ENCODE measurements at places on chromosomes 12 and 14. TPM values are rescaled to one million over a fixed set of nuclear protein-coding genes. Genes with fewer than 3 reads are reported as not detected.

GRCh38 chr12:99910342-99910741 is 74.4 kb downstream of the ANKS1B start:
- DNase-seq: no peak

GRCh38 chr12:99056186-99056585 is 411.1 kb downstream of the APAF1 start:
- DNase-seq: peak; percentile 75

DNA sequence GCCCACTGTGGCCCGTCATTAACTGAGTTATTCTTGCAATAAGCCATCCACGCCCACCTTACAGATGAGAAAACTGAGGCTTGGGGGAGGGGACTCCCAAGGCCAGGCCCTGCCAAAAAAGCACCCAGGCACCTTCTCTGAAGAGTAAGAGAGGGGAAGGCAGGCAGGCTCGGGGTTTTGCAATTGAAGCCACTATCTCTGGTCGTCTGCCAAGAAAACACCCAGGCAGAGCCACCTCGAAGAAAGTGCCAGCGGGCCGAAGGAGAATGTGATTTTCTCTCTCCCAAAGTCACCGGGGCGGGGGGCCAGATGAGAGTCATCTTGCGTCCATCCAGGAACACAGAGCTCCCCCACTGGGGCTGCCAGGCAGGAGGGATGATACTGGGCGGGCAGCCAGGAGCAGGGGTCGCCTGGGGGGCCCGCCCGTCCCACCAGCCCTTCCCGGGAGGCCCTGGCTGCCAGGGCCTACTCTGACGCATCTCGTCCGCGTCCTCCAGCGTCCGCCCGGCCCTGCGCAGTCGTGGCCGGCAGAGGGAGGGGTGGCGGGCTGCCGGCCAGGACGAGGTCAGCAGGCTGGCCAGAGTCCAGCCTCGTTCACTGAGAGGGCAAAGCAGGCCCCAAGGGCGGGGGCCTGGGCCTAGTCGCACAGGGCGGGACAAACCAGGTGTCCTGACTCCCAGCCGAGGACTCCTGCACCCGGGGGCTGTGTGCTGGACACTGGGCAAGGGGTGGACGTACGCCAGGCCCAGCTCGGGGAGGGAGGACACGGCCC is 74.3 kb downstream of the RFLNA start:
- DNase-seq: peak; percentile 62

DNA sequence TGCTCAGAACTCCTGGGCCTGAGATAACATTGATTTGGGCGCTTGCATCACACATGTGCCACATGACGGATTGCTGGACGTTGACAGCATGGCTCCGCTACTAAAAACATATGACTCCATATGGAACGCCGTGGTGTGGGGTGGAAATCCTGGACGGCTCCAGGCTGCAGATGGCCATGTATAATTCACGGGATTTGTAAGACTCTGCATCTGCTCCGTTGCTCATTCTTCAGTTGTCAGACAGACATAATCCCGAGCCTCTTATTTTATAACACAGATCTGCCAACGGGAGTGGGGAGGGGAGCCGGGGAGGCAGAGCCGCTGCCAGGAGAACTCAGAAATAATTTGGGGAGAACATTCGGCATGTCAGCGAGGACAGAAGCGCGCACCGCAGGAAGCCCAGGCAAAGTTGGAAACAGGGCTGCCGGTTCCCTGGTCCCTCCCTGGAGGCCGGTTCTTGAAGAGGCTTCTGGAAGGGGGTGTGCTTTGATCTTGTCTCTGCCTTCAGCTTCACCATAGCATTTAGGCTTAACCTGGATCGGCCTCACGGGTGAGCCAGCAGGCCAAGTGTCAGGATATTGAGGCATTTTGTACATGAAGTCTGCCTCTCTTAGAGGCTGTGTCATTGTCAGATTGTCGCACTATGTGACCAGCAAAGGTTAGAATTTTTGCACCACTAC is 45.8 kb upstream of the MYL2 start:
- DNase-seq: peak; percentile 84

DNA sequence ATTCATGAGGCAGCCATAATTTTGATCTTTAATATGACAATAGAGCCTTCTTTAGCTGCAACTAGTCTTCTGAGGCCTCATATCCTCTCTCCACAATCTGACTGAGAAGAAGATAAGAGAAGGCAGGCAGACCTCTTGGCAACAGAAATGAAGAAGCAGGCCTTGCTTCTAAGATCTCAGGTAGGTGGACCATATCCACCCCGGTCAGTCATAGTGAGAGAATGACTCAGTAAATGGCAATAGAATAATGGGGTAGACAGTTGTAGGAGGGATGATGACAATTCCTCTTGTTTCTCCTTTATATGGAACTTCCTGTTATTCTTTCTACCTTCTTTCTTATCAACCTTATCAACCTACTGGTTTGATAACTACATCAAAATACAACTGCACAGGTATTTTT is 246.7 kb upstream of the G2E3 start:
- no peak for DNase-seq

GRCh38 chr12:110436231-110436630 is 13.9 kb downstream of the ARPC3 start:
- DNase-seq: no peak

PIWIL1 gene
- total RNA-seq: 0.74 TPM

- DNase-seq: no peak
These were observed 53.4 kb downstream of the CYP46A1 start for GRCh38 chr14:99737451-99737951.

HOXC4 gene
- total RNA-seq: 2.5 TPM

GRCh38 chr12:40946612-40947194 is 241.4 kb upstream of the PDZRN4 start:
- peak; percentile 71 for DNase-seq

DNA sequence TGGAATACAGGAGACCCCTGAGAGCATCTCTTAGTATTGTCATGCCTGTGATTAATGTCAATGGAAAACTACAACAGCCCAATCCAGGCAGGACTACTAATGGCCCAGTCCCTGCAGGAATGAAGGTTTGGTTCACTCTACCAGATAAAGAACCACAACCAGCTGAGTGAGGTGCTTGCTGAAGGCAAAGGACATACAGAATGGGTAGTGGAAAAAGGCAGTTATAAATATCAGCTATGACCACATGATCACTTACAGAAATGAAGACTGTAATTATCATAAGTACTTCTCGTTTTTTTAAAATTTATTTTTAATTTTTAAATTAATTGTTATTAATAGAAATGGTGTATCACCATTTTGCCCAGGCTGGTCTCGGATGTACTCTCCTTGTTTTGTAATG is 17.2 kb upstream of the LPCAT3 start:
- DNase-seq: no peak

GRCh38 chr14:100669468-100669867 is 57.2 kb upstream of the DLK1 start:
- peak; percentile 37 for DNase-seq

CATSPERB gene
- total RNA-seq: not detected

DNA sequence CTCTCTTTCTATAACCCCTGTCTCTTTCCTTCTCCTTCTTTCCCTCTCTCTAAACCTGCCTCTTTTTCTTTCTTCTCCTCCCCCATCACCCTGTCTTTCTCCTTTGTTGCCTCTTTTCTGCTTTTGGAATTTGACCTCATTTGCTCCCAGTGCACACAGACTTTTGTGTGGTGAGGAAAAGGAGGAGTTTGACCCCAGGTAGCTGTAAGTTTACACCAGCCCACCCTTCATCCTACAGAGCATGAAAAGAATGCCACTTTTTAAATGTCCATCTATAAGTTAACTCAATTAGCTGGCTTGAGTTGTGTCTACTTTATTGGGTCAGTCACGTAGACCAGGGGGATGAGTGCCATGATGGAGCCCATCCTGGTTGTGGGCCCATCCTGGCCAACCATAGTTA is 146.8 kb upstream of the SLC38A2 start:
- DNase-seq: no peak

TAS2R8 gene
- 1.6 TPM for total RNA-seq

GRCh38 chr12:131825146-131825892 is 2.9 kb upstream of the MMP17 start:
- peak; percentile 16 for DNase-seq

- DNase-seq: no peak
These were observed 22.8 kb downstream of the COX8C start for GRCh38 chr14:93369713-93370266.

ARHGDIB gene
- not detected for total RNA-seq

RTL1 gene
- not detected for total RNA-seq

KRT5 gene
- not detected for total RNA-seq

DNA sequence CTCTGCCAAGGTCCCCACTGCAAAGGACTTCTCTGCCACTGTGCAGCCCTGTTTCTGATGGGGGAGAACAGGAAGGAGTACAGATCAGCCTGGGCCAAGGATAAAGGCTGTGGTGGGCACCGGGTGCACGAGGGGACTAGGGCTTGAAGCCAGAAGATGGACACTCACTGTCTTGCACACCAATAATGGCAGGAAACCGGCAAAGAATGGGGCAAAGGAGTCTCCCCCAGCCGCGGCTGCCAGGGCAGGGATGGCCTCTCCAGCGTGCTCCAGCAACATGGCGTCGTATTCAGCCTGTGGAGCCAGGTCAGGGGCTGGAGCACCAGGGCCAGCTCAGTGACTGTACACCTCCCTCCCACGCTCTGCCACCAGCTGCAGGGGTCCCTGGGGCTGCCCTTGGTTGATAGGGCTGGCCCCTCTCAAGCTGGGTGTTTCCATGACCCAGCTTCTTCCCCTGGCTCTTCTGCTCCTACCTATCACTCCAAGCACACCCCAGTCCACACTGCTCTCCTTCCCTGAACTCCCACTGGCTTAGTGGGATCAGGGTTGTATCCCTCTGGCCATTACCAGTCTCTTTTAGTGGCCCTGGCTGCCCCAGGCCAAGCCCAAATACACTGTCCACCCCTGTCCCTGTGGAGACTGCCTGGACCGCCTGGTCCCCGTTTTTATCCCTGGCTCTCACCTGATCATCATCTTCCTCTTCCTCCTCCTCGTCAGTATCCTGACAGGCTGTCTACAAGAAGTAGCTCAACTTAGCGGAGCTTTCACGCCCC is 6.3 kb downstream of the IPO4 start:
- DNase-seq: no peak

GRCh38 chr14:97873291-97873690 is 1076.1 kb downstream of the VRK1 start:
- DNase-seq: no peak

Measured in G401 (cell line).